GM03348 (cell line): ENCODE measurements at places on chromosomes 13 and 19.

- DNase-seq = no peak
These were observed 15.8 kb upstream of the TUBGCP3 start for GRCh38 chr13:112603641-112604225.

DNA sequence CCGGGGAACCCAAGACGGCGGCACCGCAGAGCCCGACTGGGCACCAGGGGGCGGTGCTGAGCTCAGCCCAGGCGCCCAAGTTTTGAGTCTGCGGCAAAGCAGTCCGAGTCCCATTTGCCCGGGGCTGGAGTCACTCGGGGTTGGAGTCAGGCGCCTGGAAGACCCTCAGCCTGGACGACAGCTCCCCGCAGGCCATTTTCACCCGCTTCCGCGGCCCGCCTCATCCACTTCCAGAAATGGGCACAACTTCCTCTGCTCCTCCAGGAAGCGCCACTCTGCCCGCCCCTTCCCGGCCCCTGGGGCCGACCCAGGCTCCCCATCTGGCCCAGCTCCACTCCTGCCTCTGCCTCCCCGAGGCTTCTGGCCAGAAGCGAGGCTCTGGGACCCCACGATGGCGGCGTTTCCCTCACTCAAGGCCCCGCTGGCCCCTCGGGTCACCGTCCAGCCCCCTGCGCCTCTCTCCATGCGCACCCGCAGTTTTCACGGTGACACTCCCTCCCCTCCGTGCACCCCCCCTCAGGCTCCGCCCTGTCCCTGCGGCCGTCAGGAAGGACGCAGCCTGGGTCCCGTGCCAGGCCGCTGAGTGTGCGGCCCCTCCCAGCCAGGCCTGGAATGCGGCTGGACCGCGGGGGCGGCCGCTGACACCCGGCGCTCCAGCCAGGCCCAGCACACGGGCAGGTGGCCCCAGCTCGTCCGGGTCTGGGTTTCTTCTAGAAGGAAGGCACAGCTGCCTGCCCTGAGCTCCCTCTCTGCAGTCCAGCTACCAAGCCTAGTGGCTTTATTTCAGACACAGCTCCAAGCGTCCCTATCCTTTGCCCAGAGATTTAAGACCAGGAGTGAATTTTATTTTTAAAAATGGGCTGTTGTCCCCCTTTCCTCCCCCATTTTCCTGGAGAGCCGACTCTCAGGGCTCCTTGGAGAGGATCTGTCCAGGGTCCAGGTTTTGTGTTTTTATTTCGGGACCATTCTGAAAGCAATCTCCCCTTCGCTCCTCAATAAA lies 4.7 kb downstream of the SERTAD1 start:
- DNase-seq = peak; percentile 96

GRCh38 chr13:108176685-108177274 lies 38.6 kb downstream of the LIG4 start:
- DNase-seq = peak; percentile 42

GRCh38 chr13:99500839-99501183 lies 461 bp upstream of the TM9SF2 start:
- no peak for DNase-seq

DNA sequence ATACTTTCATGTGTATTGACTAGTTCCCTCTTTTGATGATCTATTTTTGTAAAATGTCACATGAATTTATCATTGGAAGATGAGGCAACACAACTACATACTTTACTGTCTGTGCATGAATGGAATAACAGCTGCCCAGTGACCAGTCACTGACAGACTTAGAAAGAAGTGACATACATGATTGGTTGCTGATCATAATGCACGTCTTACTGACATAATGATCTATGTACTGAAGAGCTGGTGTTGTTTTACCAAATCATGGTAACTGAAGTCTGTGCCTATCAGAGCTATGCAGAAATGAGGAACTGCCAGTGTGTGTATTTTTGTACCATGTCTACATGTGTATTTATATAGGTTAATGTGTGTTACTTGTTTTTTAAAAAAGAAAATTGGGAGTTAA lies 26.5 kb downstream of the GPR18 start:
- DNase-seq = no peak

GRCh38 chr13:64239372-64239771 lies 2823.7 kb upstream of the PCDH20 start:
- peak; percentile 58 for DNase-seq

DNA sequence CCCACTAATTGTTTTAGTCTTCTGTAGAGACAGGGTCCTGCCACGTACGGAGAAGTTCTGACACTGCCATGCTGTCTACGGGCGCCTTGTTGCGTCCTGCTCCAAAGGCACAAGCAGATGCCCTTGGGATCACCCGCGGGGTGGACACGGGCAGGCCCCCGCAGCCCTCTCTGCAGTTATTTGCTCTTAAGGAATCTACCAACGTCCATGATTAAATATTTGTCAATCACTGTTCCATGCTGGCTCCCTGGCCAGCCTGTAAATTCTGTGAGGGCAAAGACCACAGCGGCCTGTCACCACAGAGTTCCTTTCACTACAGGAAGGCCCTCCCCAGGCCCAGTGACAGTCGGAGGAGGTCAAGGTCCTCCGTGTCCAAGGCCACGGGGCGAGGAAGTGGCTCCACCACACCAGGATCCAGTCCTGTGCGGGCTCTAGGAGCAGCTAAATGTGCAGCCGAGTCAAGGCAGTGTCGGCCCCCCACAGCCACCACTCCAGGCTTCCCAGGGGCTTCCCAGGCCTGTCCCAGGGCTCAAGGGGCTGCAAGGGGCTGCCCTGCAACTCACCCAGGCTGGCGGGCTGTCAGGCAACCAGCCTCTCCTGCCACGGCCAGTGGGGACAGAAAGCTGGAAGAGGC lies 2.1 kb downstream of the RNF126 start:
- no peak for DNase-seq

DNA sequence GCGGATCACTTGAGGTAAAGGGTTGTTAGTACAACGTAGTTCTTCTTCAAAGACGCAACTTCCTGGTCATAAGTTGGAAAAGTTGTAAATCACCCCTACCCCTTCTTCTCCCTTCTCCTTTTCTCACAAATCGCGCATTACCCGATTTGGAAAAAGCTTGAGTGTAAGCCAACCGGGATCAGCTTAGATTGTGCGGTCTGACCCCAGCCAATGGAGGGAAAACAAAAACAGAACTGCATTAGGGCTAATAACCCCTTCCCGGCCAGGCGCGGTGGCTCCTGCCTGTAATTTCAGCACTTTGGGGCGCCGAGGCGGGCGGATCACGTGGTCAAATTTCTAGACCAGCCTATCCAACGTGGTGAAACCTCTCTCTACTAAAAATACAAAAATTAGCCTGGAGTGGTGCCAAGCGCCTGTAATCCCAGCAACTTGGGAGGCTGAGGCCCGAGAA lies 806 bp downstream of the ZNF90 start:
- DNase-seq = peak; percentile 9

GRCh38 chr13:110560601-110561343 lies 750 bp downstream of the RAB20 start:
- DNase-seq = peak; percentile 41

- DNase-seq = no peak
These were observed 5.7 kb downstream of the SHC2 start for GRCh38 chr19:455031-455705.

GRCh38 chr19:46915386-46915785 lies 54.6 kb downstream of the ARHGAP35 start:
- no peak for DNase-seq

DNA sequence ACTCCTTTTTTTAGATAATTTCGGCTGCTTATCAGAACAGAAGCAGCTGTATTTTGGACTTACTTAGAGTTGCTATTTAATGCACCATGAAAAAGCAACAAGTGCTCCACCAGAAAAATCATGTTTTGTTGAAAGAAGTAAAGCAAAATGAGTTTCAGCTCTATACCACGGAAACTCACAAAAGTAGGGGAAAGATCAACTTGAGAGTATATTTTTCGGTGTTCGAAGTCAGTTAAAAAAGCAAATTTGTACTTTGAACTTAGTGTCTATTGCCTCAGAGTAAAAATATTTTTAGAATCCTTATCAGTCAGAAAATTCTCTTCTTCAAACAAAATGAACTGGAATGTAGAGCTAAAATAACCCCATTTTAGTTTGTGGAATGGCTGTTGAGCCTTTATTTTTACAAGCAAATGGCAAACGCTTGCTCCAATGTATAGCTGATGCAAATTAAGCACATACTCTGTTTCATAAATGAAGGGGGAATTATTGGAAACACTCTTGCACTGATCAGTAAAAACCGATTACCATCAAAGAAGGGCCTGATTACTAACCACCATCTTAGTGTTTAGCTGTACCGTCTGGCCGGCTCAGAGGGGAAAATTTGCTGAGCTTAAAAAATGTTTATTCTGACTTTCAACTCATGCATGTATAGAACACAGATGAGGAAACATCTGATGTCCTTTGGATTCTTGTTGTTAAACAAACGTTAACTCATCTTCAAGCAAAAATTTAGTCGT lies 540.7 kb downstream of the GPC6 start:
- no peak for DNase-seq

GRCh38 chr19:38049105-38049649 lies 142.2 kb downstream of the SIPA1L3 start:
- peak; percentile 78 for DNase-seq

- DNase-seq = no peak
These were observed 152.7 kb downstream of the USP12 start for GRCh38 chr13:27018882-27019281.

DNA sequence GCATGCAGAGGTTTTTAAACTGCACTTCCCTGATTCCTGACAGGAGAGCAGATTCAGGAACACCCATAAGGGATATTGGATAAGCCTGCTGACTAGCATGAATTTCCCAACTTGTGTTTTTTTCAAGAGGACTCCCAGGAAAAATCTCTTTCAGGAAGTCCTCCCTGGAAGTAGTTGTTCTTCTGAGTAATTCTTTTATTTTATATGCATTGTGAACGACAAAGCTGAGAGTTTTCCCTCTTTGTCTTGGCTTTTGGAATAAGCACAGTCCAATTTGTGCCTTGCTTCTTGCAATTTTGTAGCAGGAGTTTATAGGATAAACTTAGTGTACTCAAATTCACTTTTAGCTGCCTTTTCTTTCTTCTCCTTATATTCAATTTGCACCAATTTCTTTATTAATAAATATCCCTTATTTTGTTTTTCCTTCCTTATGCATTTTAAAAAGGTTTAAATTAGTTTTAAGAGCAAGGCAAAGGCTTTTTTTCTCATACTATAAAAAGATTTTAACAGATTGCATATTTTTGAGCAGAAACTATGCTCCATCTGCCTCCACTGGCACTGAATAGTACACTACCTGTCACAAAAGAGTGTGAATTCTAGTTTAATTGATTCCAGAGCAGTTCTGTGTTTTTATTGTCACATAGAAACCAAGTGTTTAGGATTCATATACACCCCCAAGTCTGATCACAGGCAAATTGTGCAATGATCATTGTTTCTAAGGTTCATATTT lies 543.3 kb upstream of the SPRY2 start:
- DNase-seq = no peak

GRCh38 chr19:5958074-5958850 lies 19.7 kb downstream of the RANBP3 start:
- DNase-seq = no peak

- no peak for DNase-seq
These were observed 144.5 kb downstream of the TNFRSF19 start for GRCh38 chr13:23714672-23715071.

GRCh38 chr19:15251010-15251748 lies 18.9 kb upstream of the EPHX3 start:
- peak; percentile 51 for DNase-seq

DNA sequence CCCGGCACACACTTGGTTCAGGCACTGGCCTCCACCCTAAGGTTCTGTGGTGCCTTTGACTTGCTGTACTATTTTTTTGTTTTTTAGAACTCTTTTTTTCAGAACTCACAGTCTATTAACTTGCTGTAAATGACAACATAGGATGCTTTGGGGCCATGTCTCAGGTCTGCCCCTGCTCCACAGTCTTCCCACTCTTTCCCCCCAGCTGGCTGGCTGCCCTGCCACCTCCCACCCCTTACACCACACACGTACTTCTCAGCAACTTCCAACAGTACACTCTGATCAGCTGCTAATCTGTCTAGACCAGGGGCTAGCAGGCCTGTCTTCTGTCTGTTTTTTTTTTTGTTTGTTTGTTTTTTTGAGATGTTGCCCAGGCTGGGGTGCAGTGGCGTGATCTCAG lies 8.1 kb downstream of the C19orf44 start:
- no peak for DNase-seq

- DNase-seq = no peak
These were observed 30.0 kb downstream of the TSC22D1 start for GRCh38 chr13:44546164-44546563.

DNA sequence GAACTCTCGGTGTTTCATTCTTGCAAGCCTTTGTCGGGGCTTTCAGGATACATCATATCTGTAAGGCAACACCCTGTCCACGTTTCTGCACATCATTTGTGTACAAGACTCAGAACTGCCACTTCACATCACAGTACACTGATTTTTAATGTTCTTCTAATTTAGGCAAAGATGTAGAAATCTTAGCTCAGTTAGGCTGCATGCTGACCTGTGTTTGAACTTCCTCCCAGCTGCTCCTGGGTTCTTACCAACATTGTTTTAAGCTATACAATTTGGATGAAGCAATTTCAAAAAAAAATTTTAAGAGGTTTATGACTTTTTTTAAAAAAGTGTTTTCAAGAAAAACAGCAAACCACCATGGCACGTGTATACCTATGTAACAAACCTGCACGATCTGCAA lies 1047.9 kb upstream of the SLC10A2 start:
- no peak for DNase-seq

GRCh38 chr19:47370045-47370611 lies 21.0 kb downstream of the DHX34 start:
- peak; percentile 84 for DNase-seq

DNA sequence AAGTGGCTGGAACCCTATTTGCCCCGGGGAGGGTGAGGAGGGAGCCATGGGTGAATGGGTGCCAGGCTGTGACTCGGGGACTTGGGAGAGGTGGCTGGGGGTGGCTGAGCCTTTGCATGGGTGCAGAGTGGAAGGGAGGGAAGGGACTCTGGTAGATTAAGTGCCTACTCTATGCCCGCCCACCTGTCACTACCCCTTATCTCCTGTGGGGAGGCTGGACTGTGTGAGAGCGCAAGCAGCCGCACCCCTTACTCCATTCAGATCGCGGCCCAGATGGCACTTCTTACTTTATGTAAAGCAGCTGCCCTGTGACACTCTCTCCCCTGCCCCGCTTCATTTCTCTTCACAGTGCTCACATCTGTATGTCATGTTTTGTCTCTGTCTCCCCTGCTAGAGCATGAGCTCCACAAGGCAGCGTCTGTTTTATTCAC lies 2.9 kb downstream of the KASH5 start:
- no peak for DNase-seq

- DNase-seq = no peak
These were observed 1370.3 kb upstream of the MIR17HG start for GRCh38 chr13:89977203-89977602.
